Endothelial cell of coronary artery (primary cell): ENCODE measurements at places on chromosomes 7 and 10. TPM values are rescaled to one million over a fixed set of nuclear protein-coding genes. Genes with fewer than 3 reads are reported as not detected.

The SPDYE16 gene
- total RNA-seq: not detected in 2 replicates

The CHST3 gene
- total RNA-seq: 10.0 and 16.8 TPM in 2 replicates

The EPHB4 gene
- 281 and 308 TPM in 2 replicates for total RNA-seq

The CNPY1 gene
- not detected in 2 replicates for total RNA-seq

The KCNIP2 gene
- 0.27 and 0.75 TPM in 2 replicates for total RNA-seq

The SAMD9L gene
- 9.9 and 15.0 TPM in 2 replicates for total RNA-seq

The SPDYE9 gene
- total RNA-seq: not detected in 2 replicates

The ZFAND4 gene
- total RNA-seq: 3.5 and 4.8 TPM in 2 replicates

The SH2D4B gene
- 0.09 TPM in 2 replicates for total RNA-seq

The SLIT1 gene
- total RNA-seq: under 0.01 TPM in 1 of 2 replicates, not detected in the other

The MICALL2 gene
- total RNA-seq: 13.4 and 37.8 TPM in 2 replicates

The CBX3 gene
- total RNA-seq: 144 and 147 TPM in 2 replicates

The PPRC1 gene
- 8.9 and 14.0 TPM in 2 replicates for total RNA-seq

The SERPINE1 gene
- 1,365 and 3,900 TPM in 2 replicates for total RNA-seq

The DNA2 gene
- 5.3 and 9.6 TPM in 2 replicates for total RNA-seq

The TAS2R3 gene
- total RNA-seq: 1.2 and 1.3 TPM in 2 replicates

The CHAT gene
- total RNA-seq: not detected in 2 replicates

The LAMB4 gene
- total RNA-seq: 0.09 and 0.36 TPM in 2 replicates

The ARPC1A gene
- 224 and 226 TPM in 2 replicates for total RNA-seq

The PNLIPRP1 gene
- not detected in 2 replicates for total RNA-seq

The FBXL13 gene
- 1.2 and 29.6 TPM in 2 replicates for total RNA-seq

The CTTNBP2 gene
- 0.18 TPM in 1 of 2 replicates, not detected in the other for total RNA-seq

The EBLN1 gene
- not detected in 2 replicates for total RNA-seq

The ASZ1 gene
- not detected in 2 replicates for total RNA-seq

The CALML5 gene
- not detected in 2 replicates for total RNA-seq

The LMBR1 gene
- total RNA-seq: 112 and 121 TPM in 2 replicates

The RAB19 gene
- 0.27 TPM in 1 of 2 replicates, not detected in the other for total RNA-seq

The ACSM6 gene
- total RNA-seq: not detected in 2 replicates

The GIMAP8 gene
- total RNA-seq: 38.5 and 60.6 TPM in 2 replicates

The SLC16A9 gene
- total RNA-seq: 0.19 and 5.2 TPM in 2 replicates

The EVX1 gene
- not detected in 2 replicates for total RNA-seq

The SPDYE11 gene
- total RNA-seq: not detected in 2 replicates

The HIBADH gene
- 23.8 and 36.0 TPM in 2 replicates for total RNA-seq

The TAS2R41 gene
- not detected in 2 replicates for total RNA-seq

The NUTM2D gene
- 0.75 and 0.81 TPM in 2 replicates for total RNA-seq

The ZNF273 gene
- 1.3 and 3.3 TPM in 2 replicates for total RNA-seq

The PALS2 gene
- 21.1 and 26.8 TPM in 2 replicates for total RNA-seq
